A172 (cell line): ENCODE measurements at places on chromosomes 4 and X. TPM values are rescaled to one million over a fixed set of nuclear protein-coding genes. Genes with fewer than 3 reads are reported as not detected.
A peak's percentile ranks its signal among the peaks of the same experiment; 100 is the strongest.

GRCh38 chr4:6441758-6442157, 30.7 kb downstream of the PPP2R2C start:
- no peak for DNase-seq

DNA sequence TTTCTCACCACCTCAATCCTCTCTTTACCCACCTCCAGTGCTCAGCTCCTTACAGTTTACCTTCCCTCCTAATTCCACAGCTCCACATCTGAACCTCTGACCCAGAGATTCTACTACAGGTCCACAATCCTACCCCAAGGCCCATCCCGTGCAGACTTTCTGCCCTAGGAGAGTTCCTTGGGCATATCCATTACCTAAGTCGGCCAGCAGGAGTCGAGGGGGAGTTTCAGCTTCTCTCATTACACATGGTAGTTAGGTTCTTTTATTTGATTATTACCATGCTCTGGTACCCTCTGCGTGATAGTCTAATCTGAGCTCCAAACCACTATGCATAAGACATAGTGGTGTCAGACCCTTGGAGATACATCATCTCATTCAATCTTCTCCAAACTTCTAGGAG, 117.9 kb downstream of the SH3RF1 start:
- no peak for DNase-seq

- DNase-seq = no peak
These were observed 160 bp downstream of the LCORL start for GRCh38 chr4:18021470-18021719.

DNA sequence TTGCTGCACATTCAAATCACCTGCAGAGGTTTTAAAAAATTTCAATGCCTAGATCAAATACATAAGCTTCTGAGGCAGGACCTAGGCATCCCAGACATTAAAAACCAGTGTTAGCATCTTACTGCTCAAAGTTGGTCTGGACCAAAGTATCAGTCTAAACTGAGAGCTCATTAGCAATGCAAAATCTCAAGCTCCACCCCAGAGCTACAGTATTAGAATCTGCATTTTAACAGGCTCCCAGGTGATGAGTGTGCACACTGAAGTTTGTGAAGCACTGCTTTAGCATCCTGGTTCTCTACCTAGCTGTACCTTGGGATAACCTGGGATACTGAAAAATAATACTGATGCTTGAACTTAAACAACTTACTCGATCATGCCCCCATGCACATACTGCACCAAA, 96.0 kb downstream of the PRRG1 start:
- no peak for DNase-seq

DNA sequence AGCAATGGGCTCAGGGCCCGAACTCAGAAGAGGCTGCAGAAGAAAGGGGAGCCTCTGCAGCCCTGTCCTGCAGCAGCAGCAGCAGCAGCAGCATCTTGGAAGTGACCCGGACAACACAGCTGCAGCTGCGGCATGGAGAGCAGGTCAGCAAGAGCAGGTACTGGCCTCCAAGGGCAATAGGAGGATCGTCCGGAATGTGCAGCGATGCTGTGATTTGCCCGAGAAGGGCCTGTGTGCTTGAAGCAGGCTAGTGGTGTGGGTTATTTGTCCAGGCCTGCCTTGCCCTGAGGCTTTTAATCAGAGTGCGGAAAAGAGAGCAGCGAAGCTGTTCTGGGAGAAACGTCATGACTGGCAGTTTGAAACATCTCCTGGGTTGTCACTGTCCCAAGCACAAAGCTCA, 126.0 kb downstream of the F11 start:
- DNase-seq = no peak

DNA sequence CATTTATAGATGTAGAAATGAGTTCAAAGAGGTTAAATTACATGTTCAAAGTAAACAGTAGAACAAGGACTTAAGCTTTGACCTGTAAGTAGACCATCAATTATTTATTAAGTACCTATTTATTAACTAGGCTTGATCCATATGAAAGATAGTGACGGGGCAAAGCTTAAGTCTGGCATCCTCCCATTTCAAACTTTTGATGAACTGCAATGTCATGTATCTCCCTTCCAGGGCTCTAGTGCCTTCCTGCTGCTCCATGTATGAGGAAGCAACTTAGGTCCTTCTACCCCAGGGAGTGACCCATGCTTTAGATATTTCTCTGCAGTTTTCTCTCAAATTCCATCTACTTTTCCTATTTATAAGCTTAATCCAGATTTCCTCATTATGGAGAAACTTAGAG, 31.9 kb upstream of the ANTXR2 start:
- DNase-seq = no peak

GRCh38 chr4:76029300-76029699, 6.0 kb upstream of the CXCL10 start:
- no peak for DNase-seq

DNA sequence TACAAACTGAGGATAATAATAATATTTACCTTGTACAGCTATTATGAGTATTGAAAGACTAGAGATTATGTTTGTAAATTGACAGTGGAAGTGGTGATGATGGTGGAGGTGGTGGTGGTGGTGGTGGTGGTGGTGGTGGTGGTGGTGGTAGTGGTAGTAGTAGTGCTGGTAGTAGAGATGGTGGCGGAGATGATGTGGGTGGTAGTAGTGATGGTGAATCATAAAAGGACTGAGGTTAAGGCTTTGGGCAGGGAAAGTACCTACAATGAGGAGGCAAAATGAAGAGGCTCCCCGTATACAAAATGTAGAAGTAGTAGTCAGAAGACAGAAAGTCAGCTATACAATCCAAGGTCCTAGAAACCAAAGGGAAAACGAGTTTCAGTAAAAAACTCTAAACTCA, 214.1 kb downstream of the BCOR start:
- DNase-seq = no peak

DNA sequence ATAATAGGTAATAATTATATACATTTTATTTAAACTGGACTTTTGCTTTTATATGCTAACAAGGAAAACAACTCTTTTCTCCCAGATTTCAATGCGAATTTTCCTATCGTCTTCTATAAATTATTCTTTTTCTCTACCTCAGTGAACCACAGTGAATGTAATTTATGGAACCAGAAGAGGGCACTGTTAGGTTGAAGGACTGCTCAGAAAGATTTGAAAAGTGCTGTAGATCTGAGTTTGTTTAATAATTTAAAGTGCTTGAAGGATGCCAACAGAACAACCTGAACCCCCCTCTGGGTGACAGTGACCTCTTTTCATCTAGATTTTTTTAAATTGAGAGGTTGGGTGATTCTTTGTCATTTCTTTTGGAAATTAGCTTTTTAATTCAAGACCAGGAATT, 54.9 kb downstream of the PHOX2B start:
- peak; percentile 37 for DNase-seq

- peak; percentile 18 for DNase-seq
These were observed 449.1 kb downstream of the NKX6-1 start for GRCh38 chr4:84050015-84050414.

GRCh38 chr4:113657586-113658233, 103.8 kb downstream of the CAMK2D start:
- DNase-seq = no peak

- DNase-seq = no peak
These were observed 44.4 kb downstream of the LRBA start for GRCh38 chr4:150970685-150971151.

The PCDH18 gene
- total RNA-seq = 2.5 and 4.2 TPM in 2 replicates

- DNase-seq = peak; percentile 41
These were observed 81.9 kb upstream of the HPGD start for GRCh38 chr4:174604198-174604597.

The BBS12 gene
- 3.3 and 5.2 TPM in 2 replicates for total RNA-seq

DNA sequence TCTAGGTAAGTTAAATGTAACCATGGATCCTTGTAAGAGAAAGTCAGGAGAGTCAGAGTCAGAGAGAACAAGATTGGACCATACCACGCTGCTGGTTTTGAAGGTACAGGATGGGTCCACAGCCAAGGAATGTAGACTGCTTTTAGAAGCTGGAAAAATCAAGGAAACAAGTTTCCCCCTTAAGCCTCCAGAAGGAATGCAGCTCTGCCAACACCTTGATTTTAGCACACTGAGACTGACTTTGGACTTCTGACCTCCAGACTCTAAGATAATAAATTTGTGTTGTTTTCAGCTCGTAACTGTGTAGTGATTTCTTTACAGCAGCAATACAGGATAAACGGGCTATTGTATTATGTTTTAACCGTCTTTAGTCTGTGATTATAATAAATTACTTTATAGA, 108.0 kb upstream of the USP38 start:
- DNase-seq = no peak

- no peak for DNase-seq
These were observed 284.0 kb upstream of the FRG1 start for GRCh38 chr4:189656641-189657040.

DNA sequence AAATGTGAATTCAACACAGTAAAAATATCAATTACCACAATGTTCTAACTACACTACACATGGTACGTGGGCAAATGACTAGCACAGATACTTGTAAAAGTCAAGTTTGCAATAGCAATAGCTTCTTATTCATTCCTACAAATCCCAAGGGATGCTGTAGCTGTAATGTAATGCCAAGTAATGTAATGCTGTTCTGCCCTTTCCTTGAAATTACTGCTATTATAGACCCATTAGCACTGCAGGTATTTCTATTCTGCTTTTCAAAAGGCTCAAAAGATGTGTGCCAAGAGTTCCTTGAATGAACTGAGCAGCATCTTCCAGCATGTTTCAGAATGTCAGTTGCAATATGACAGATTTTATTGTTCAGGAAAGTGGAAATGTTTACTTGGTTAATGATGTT, 129.9 kb upstream of the BANK1 start:
- no peak for DNase-seq

GRCh38 chr4:11440481-11441193, 11.9 kb upstream of the HS3ST1 start:
- DNase-seq = no peak

DNA sequence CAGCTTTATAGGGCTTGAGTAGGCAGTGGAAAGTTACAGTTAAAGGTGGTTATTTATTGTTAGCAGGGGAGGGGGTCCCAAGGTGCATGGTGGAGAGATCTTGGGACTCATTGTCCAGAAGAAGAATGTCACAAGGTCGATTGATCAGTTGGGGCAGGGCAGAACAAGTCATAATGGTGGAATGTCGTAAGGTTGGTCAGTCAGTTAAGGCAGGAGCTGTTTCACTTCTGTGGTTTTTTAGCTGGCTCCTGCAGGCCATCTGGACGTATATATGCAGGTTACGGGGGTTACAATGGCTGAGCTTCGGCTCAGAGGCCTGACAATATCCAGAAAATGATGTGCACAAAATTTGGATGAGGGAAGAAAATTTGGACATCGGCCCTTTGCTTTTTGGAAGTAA, 7.1 kb downstream of the OFD1 start:
- DNase-seq = no peak

The GATA1 gene
- total RNA-seq = not detected in 2 replicates

GRCh38 chrX:134798472-134798871, 140.2 kb upstream of the PLAC1 start:
- no peak for DNase-seq

The ANXA3 gene
- total RNA-seq = 135 and 189 TPM in 2 replicates

DNA sequence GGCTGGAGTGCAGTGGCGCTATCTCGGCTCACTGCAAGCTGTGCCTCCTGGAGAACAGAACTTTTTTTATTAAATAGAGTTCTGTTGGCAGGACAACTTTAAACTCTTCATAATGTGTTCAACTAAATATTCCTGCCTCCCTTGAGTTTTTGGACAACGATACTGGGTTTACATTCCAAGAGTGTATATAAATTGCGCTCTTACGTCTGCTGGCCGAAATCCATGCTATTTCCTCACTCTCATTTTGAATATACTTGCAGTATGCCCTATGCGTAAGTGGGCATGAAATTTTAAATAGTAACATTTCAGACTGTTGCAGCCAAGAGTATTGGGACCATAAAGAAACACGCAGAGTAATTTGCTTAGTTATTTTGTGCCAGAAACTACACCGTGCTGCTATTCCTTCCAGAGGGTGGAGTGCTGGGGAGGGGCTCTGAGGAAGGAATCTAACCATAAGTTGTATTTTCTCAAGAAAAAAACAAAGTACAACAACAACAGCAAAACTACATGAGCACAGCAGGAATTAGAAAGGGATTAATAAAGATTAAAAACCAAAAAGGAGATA, 480.0 kb downstream of the NLGN4X start:
- no peak for DNase-seq

DNA sequence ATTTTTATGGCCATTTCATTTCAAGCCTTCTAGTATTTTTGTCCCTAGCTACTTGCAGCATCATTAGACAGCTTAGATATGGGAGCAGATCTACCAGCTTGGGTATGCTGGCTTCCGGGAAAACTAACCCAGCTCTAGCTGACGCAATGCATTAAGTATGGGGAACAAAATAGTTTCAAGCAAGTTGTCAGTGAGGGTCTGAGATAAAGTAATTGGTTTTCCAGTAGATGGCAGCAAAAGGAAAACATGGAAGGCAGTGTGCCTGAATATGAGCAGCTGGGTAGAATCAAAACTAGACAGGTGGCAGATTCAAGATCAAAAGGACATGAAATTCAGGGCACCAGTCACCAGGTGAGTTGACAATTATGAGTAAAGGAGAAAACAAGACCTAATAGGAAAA, 340.9 kb upstream of the CTSO start:
- peak; percentile 89 for DNase-seq

The MTNR1A gene
- total RNA-seq = not detected in 2 replicates

The BEX5 gene
- total RNA-seq = not detected in 2 replicates

GRCh38 chr4:70772929-70773555, 51.3 kb downstream of the RUFY3 start:
- no peak for DNase-seq

- DNase-seq = peak; percentile 3
These were observed 164.0 kb upstream of the RASGEF1B start for GRCh38 chr4:81635739-81636138.

DNA sequence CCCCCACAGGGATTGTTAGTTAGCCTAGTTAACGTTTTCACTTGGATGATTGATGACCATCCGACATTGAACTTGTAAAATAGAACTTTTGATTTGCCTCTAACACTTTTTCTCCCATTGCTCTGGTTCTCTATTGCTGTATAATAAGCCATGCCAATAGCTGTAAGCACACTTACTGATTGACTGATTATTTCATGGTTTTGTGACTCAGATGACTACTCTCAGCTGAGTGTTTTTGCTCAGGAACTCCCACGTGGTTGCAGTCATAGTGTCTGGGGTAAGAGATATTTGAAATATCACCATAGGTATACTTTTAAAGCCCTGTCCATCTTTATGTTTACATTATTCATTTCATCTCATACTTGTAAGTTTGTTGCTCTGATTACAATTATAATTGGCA, 1285.5 kb downstream of the STIM2 start:
- no peak for DNase-seq

DNA sequence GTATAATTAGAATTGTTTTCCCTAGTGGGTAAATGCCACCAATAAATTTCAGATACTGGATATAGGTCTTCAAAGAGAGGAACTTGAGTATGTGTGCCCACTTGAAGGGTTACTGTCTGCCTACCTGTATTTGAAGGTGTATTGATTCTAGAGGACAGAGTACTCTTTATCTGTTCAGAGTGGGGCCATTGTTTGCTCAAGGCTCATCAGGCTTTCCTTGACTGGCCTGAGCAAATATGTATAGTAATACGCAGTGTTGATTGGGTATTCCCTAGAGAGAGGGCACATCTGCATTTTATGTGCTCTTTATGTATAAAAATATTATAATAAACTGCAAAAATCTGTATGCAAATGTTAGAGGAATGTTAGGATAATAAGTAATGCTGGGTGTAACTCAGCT, 23.7 kb downstream of the RP2 start:
- no peak for DNase-seq
